ENCODE measurements at places on chromosomes 3 and 15. TPM values are rescaled to one million over a fixed set of nuclear protein-coding genes. Genes with fewer than 3 reads are reported as not detected.

DNA sequence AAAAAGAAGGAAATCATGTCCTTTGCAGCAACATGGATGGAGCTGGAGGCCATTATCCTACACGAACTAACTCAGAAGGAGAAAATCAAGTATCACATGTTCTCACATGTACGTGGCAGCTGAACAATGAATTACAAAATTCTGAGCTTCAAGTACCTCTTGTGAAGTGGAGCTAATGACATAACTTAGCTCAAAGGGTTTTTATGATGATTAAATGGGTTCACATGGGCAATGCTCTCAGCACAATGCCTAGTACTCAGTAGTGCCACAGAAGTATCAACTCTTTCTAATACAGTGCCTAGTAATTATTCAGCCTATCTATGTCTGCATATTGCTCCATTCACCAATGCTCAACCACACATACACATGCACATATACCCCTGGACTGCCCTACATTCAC, 407.5 kb upstream of the WNT5A start:
- DNase-seq: no peak

The COL7A1 gene
- 5.2 TPM for total RNA-seq

- no peak for DNase-seq
Measured at GRCh38 chr3:88248658-88249057, 98.9 kb downstream of the C3orf38 start.

The SEMA3G gene
- total RNA-seq: 13.7 TPM

The AQP9 gene
- total RNA-seq: 2.9 TPM

GRCh38 chr15:36175741-36176291, 403.6 kb upstream of the CDIN1 start:
- DNase-seq: no peak

Data from left cardiac atrium (tissue), 4 donors.